A549 treated with CORT108297 at 1 μM for 4 hours (cell line): ENCODE measurements at places on chromosomes 6 and 20. TPM values are rescaled to one million over a fixed set of nuclear protein-coding genes. Genes with fewer than 3 reads are reported as not detected.

SLC22A2 gene
- 0.08 TPM in 2 of 5 replicates, not detected in the others for total RNA-seq

COX4I2 gene
- total RNA-seq: not detected in 5 replicates

CNKSR3 gene
- 4.9 to 5.6 TPM (median 5.1 TPM) in 5 replicates for total RNA-seq

TBX18 gene
- 16.3 to 23.7 TPM (median 20.5 TPM) in 5 replicates for total RNA-seq

SIRPB2 gene
- total RNA-seq: 0.06 TPM in 2 of 5 replicates, not detected in the others

ACOT8 gene
- total RNA-seq: 13.9 to 22.6 TPM (median 20.1 TPM) in 5 replicates

LAMA4 gene
- total RNA-seq: 1.5 to 2.0 TPM (median 1.7 TPM) in 5 replicates

SLC13A3 gene
- total RNA-seq: 0.07 TPM in 1 of 5 replicates, not detected in the others

NFATC2 gene
- 6.5 to 8.9 TPM (median 7.6 TPM) in 5 replicates for total RNA-seq

C6orf58 gene
- total RNA-seq: 0.13 to 0.24 TPM (median 0.15 TPM) in 5 replicates

TRAPPC3L gene
- total RNA-seq: not detected in 5 replicates

TGM6 gene
- not detected in 5 replicates for total RNA-seq

DOK5 gene
- total RNA-seq: 0.05 to 0.15 TPM (median 0.09 TPM) in 3 of 5 replicates, not detected in the others
